Activated naive CD4-positive, alpha-beta T cell treated with anti-CD3 and anti-CD28 coated beads, Interleukin-2, amount 50 U/mL, for 16 hours (primary cell): ENCODE measurements at places on chromosomes 1 and 21.

- no peak for DNase-seq
These were observed 2.7 kb downstream of the CDC14A start for GRCh38 chr1:100354971-100355394.

DNA sequence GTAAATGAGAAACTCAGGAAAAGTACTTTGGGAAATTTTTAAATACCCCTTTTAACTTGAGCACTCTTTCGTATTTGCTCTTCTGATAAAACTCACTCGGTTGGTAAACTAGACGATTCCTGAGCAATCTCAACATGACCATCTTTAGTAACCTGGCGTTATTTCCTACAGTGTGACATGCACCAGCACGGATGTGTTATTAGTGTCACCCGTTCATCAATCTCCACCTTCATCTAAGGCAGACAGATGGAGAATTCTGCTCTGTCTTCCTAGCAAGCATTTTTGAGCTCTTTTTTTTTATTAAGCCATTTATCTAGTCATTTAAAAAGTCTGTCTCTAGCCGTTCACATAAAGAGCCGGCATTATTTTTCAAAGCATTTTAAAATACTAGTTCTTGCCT lies 155.2 kb downstream of the DISP1 start:
- no peak for DNase-seq

DNA sequence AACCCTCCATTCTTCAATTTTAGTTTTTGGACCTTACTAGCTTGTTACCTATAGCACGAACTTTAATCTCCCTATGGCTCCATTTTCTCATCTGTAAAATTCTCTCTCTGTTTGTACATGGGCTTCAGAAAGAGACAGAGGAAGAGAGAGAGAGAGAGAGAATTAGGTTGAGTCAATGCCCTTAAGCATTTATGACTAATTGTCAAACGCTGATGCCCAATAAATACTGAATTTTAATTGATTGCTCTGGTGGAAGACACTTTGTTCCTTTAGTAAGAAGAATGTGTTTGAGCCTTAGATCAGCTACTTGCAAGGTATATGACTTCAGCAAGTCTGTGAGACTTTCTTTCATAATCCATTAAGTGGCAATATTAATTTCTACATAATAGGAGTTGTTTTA lies 743.1 kb upstream of the ADGRL4 start:
- DNase-seq: no peak

- DNase-seq: no peak
These were observed 34.0 kb upstream of the CRNN start for GRCh38 chr1:152448095-152448494.

DNA sequence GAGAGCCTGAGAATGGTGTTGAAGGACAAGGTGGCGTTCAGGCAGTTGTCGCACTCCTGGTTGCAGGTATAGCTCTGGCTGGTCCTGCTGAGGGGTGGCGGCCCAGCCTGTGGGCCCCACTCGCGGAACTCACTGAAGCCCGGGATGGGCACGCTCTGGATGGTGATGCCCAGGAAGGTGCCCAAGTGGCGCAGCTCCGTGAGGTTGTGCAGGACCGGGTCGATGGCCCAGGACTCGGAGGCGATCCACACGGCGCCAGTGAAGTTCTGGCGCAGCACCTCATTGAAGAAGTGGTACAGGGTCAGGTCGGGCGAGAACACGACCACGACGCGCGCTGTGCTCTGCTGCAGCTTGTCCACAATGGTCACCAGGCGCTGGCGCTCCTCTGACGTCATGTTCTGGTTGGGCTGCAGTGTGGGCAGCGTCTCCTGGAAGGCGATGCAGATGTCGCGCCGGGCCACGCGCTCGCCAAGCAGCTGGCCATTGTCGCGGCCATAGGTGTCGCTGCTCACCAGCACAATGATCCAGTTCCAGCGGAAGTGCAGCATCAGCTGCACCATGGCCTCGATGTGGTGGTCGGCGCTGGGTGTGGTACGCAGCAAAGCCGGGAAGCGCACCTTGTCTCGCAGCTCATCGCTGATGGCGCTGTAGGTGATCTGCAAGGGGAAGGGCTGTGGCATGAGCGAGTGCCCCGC lies 5.0 kb downstream of the TAS1R2 start:
- DNase-seq: no peak
